GM23338 (cell line): ENCODE measurements at places on chromosomes 12 and 14. TPM values are rescaled to one million over a fixed set of nuclear protein-coding genes. Genes with fewer than 3 reads are reported as not detected.

The RAD51AP1 gene
- total RNA-seq, result 75.2 and 84.5 TPM in 2 replicates

The PCK2 gene
- 103 and 112 TPM in 2 replicates for total RNA-seq

The SPRYD4 gene
- 2.6 and 3.1 TPM in 2 replicates for total RNA-seq

The DENR gene
- 55.2 and 55.8 TPM in 2 replicates for total RNA-seq

The PLD4 gene
- 0.08 TPM in 1 of 2 replicates, not detected in the other for total RNA-seq

The BCL11B gene
- total RNA-seq, result 5.6 and 6.7 TPM in 2 replicates

The MANSC4 gene
- total RNA-seq, result not detected in 2 replicates

The SAMD15 gene
- total RNA-seq, result 0.76 TPM in 1 of 2 replicates, not detected in the other
